ENCODE measurements at places on chromosomes 3 and 15. TPM values are rescaled to one million over a fixed set of nuclear protein-coding genes. Genes with fewer than 3 reads are reported as not detected.

GOLGA8R gene
- 2.9 TPM for polyA plus RNA-seq

COL6A5 gene
- not detected for polyA plus RNA-seq

GRCh38 chr15:45276831-45277230 lies 24.8 kb downstream of the SLC28A2 start:
- DNase-seq = peak; percentile 11
- H3K36me3 ChIP-seq = no peaks in the 10 kb centered on the region
- H3K4me3 ChIP-seq = no peak overlapping the region
- H3K27me3 ChIP-seq = no peaks in the 10 kb centered on the region

- H3K27ac ChIP-seq = no peak overlapping the region
- DNase-seq = no peak
- H3K4me1 ChIP-seq = no peaks in the 10 kb centered on the region
- no peaks in the 10 kb centered on the region for H3K36me3 ChIP-seq
- peaks cover 69% of the 10 kb centered on the region for H3K27me3 ChIP-seq
- no peak overlapping the region for H3K4me3 ChIP-seq
Measured at GRCh38 chr15:100877551-100877950, 2.1 kb upstream of the ALDH1A3 start.

DNA sequence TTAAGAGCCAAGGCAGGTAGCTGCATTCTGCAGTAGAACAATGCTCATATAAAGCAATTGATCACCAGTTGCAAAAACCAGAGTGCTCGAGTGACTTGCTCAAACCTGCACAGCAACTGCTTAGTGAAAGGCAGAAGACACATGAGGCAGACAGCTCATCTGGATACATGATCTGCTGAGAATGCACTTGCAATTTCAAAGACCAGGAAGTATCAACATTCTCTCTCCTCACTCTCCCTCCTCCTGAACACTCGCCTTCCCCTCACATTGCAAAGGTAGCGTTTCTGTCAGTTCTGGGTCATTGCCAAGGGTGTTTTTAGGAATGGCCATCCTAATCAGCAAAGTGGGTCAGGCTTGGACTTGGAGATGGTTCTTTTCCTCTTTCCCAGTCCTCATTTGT lies 61.0 kb downstream of the BFSP2 start:
- DNase-seq = no peak
- no peak overlapping the region for H3K27ac ChIP-seq
- no peaks in the 10 kb centered on the region for H3K4me1 ChIP-seq
- H3K36me3 ChIP-seq = no peaks in the 10 kb centered on the region
- H3K4me3 ChIP-seq = no peak overlapping the region

DNA sequence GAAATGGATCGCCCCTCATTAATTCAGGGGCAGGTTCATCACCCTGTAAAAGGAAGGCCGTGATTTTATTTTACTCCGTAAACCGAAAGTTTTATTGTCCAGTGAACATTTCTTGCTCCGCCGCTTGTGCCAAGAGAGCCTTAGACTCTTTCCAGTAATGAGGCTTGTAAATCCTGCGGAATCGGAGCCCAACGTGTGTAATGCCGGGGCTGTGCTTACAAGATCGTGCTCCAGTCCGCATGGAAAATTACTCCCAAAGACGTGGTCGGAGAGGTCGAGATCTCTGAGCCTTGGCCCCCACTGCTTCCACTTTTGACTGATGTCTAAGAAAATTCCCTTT lies 649 bp upstream of the PLOD2 start:
- H3K4me3 ChIP-seq = peak overlapping the region; percentile 34
- peaks cover 15% of the 10 kb centered on the region for H3K4me1 ChIP-seq
- H3K27me3 ChIP-seq = peaks cover 42% of the 10 kb centered on the region
- no peaks in the 10 kb centered on the region for H3K36me3 ChIP-seq
- DNase-seq = no peak

Measured in CD14-positive monocyte (primary cell).